ENCODE measurements at places on chromosomes 7 and 10.

DNA sequence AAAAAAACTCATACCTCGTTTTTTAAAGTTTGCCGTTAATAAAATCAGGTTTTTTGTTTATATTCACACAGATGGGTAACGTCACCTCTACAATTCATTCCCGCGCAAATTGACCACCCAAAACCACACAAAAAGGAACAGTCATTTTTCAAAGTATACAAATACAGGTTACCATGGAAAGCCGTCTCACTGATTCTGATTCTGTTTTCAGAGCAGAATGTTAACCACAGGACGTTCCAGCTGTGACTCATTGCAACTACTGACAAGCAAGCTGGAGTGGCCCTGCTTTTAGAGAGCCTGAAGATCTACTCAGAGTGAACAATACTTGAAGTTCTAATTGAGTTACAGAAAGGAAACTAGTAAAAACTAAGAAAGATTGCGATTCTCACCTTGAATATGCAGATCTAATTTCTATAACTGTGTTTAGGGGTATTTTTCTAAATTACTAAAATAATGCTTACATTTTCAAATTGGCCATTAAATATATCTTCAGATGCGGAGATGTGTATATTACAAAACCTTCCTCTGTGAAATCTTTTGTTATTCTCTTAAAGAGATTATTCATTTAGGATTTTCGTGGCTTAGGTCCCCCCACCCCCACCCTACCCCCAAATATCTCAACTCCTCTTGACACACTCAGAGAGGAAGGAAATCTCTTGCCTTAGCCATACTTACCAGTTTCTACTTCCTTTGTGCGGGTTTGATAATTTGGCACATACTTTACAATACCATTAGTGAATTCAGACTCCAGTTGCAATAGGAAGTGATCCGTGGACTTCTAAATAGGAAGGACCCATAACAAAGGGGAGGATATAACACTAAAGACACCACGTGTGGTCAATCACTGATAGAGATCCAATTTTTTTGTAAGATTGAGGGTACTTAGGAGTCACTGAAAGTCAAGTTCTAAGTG is 106.0 kb downstream of the CUBN start:
- peak; percentile 77 for DNase-seq

DNA sequence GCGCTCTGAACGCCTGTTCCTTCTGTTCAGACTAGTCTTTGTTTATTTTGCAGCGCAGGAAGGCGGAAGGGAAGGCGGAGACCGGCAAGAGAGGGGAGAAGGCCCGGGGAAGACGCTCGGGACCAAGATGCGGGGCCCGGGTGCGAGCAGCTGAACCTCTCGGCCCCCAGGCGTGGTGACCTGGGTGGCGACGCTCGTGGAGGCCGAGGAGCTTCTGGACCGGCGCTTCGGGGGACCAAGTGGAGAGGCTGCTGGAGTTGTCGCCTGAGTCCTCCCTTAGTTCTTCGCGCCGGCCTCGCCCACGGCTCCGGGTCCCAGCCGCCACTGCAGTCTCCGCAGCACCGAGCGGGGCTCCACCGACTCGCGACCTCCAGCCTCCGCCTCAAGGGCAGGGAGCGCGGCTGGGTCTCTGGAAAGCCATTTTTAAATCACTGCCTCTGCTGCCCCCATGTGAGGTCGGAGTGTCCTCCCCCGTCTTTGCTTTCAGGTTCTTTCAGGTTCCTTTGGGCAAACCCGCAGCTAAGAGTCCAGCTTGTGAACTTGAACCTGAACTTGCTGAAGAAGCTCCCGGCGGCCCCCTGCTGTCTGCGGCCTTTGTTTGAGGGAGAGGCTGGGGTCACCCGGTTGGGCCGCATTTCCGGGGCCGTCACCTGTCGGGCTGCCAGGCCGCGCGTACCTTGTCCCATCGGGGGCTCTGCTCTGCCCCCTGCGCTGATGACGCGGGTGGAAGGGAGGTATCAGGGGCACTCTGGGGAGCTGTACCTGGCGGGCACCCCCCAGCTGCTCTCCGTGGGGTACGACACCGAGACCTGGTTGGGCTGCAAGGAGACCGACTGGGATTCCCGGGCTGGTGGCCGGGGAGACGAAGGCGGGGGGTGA is 136.0 kb downstream of the KIF20B start:
- no peak for DNase-seq

DNA sequence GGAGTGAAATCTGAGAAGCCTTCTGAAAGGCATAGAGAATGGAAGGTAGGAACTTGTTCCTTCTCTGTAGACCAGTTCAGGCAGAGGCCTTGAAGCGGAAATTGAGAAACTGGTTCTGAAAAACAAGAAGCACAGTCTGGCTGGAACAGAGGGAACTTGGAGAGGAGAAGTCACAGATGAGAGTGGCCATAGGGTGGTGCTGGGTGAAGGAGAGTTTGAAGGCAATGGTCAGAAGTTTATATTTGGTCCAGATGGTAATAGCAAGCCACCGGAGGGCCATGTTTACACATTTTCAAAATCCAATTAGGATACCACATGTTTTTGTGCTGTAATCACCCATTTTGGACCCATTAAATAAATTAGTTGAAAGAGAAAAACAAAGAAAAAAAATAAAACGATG is 692.5 kb downstream of the INHBA start:
- no peak for DNase-seq

DNA sequence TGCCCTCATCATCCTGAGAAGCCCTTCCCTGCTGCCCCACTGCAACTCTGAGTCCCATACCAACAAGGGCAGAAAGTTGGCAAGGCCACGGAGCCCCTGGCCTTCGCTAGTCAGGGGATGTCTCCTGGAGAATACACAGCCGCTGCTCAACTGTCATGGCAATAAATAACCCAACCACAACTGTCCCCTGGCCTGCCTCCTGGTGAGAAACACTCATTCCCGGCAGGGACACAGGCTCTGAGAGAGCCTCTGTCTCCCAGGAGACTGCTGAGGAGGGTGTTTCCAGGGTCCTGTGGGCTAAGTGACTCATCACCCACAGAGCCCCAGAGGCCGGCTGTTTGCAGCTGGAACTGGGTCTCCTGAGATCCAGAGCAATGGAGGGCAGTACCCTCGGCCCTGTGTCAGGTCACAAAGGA is 354.1 kb downstream of the TNS3 start:
- no peak for DNase-seq

DNA sequence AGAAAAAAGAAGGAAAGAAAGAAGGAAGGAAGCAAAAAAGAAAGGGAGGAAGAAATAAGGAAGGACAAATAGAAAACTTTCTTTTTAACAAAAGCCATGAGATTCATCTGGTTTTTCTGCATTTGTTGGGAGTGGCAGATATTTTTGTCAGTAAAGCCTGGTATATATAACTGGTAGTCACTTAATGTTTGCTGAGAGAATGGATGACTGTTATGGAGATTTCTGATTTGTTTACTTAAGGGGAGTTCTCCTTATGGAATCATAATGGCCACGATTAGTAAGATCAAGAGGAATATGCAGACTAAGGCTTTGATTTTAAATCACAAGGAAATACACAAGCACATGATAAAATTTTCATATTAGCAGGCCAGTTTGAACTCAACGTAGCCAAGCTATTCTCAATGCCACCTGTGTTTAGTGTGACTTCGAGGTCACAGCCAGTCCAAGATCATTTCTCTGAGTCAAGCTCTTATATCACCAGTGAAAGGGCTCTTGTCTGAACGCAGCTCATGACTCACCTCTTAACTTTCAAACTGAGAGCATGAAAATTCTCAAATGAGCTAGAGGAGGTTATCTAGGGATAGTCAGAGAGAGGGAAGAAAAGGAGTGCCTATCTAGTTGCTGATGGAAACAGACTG is 445.1 kb upstream of the ZMIZ1 start:
- no peak for DNase-seq

DNA sequence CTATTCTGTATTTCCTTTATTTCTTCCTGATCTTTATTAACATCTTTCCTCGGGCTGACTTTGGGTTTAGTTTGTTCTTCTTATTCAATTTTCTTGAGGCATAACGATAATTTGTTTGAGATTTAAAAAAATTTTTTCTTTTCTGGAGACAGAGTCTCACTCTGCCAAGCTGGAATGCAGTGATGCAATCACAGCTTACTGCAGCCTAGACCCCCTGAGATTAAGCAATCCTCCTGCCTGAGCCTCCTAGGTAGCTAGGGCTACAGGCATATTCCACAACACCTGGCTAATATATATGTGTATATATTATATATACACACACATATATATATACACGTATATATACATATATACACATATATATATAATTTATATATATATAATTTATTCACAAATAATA is 540.2 kb downstream of the NXPH1 start:
- DNase-seq: no peak

DNA sequence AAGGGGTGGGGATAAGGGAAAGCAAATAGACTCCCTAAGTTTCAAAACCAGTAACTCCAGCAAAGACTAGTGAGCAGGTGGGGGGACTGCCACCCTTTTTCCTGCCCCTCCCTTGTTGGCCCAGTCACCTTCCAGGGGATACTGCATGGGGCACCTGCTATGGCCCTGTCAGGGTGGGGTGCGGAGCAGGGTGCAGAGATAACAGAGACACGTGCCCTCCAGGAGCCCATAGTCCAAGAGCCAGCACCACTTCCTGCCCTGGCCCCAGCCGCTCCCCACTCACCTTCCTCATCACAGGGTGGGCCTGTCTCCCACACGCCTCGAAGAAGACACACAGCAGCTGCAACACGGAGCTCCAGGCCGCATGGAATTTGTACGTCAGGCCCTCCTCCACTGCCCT is 20.6 kb downstream of the RRP12 start:
- no peak for DNase-seq

All from activated CD8-positive, alpha-beta memory T cell treated with anti-CD3 and anti-CD28 coated beads for 4 hours (primary cell).